ENCODE measurements at places on chromosomes 3 and 15.

DNA sequence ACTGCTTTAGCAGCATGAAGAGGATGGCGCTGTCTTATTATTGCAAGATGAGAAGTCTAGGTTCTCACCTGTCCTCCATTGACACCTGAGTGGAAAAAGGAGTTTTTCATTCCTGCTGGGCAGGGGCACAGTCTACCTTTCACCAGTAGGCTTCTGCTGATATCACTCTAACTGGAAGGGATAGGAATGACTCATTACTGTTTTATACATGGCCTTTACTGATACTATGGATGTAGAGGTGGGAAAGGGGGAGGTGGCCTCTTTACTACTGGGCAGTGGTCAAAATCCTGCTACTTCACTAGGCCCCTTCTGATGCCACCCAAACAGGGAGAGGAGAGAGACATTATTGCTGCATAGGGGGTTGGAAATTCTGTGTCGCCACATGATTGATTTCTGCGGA is 97.8 kb downstream of the BBX start:
- DNase-seq, result no peak
- no peak overlapping the region for H3K27ac ChIP-seq
- no peaks in the 10 kb centered on the region for H3K36me3 ChIP-seq
- no peak overlapping the region for H3K4me3 ChIP-seq

- no peaks in the 10 kb centered on the region for H3K36me3 ChIP-seq
- H3K27me3 ChIP-seq, result no peaks in the 10 kb centered on the region
- DNase-seq, result no peak
- no peak overlapping the region for H3K27ac ChIP-seq
Observed at GRCh38 chr15:63425426-63425985, 43.9 kb upstream of the CA12 start.

- H3K4me3 ChIP-seq, result no peak overlapping the region
- H3K4me1 ChIP-seq, result no peaks in the 10 kb centered on the region
- H3K27me3 ChIP-seq, result no peaks in the 10 kb centered on the region
- H3K27ac ChIP-seq, result no peak overlapping the region
Observed at GRCh38 chr15:49387471-49387870, 35.6 kb upstream of the FGF7 start.

GRCh38 chr3:195194559-195195206 is 76.3 kb downstream of the XXYLT1 start:
- H3K36me3 ChIP-seq, result no peaks in the 10 kb centered on the region
- no peaks in the 10 kb centered on the region for H3K4me1 ChIP-seq

DNA sequence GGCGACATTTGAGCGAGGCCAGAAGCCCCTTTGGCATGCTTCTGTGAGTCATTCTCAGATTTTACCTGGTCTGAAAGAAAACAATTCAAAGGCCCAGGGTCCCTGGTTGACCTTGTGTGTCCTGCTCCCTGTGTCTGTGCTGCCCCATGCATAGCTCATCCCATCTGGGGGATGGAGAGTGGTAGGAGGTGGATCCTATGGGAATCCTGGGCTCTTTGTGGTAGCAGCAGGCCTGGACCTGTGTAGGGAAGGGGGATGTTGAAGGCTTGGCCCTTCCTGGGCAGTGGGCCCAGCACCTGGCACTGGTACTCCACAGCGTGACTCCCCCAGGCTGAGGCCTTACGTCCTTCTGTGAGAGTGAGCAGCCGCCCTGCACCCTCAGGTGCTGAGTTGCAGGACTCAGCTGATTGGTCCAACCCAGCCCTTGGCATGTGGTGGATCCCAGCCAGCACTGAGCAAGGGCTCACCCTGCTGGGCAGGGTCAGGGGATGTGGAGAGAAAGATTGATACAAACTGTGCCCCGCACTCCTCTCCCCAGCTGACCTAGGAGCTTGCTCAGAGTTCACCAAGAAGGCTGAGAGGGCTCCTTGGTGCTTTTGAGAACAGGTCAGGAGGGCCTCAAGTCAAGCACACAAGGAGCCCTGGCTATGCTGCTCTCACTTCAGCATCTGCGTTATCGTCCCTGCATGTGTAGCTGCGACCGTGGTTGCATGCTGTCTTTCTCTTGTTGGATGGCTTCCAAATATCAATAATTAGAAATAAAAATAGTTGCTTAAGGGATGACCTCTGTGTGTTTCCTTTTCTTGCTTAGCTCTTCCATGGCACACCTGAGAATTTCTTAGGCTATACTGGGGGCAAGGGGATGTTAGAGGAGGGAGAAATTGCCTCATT is 21.4 kb upstream of the JMJD7 start:
- no peaks in the 10 kb centered on the region for H3K36me3 ChIP-seq
- DNase-seq, result peak; percentile 77
- peak overlapping the region; percentile 84 for H3K27ac ChIP-seq
- peaks cover 7% of the 10 kb centered on the region for H3K4me1 ChIP-seq
- no peaks in the 10 kb centered on the region for H3K27me3 ChIP-seq

- no peak overlapping the region for H3K4me3 ChIP-seq
- no peaks in the 10 kb centered on the region for H3K4me1 ChIP-seq
- DNase-seq, result no peak
- no peaks in the 10 kb centered on the region for H3K36me3 ChIP-seq
- H3K27ac ChIP-seq, result no peak overlapping the region
Observed at GRCh38 chr3:124413393-124413792, 316.9 kb upstream of the UMPS start.

GRCh38 chr15:69604072-69604411 is 151.4 kb downstream of the RPLP1 start:
- no peaks in the 10 kb centered on the region for H3K27me3 ChIP-seq
- H3K27ac ChIP-seq, result no peak overlapping the region
- no peaks in the 10 kb centered on the region for H3K36me3 ChIP-seq
- H3K4me3 ChIP-seq, result no peak overlapping the region
- DNase-seq, result no peak

- no peak overlapping the region for H3K27ac ChIP-seq
- no peaks in the 10 kb centered on the region for H3K4me1 ChIP-seq
- DNase-seq, result no peak
- no peak overlapping the region for H3K4me3 ChIP-seq
- H3K36me3 ChIP-seq, result no peaks in the 10 kb centered on the region
- no peaks in the 10 kb centered on the region for H3K27me3 ChIP-seq
Observed at GRCh38 chr15:64767203-64767602, 8.2 kb downstream of the RBPMS2 start.

DNA sequence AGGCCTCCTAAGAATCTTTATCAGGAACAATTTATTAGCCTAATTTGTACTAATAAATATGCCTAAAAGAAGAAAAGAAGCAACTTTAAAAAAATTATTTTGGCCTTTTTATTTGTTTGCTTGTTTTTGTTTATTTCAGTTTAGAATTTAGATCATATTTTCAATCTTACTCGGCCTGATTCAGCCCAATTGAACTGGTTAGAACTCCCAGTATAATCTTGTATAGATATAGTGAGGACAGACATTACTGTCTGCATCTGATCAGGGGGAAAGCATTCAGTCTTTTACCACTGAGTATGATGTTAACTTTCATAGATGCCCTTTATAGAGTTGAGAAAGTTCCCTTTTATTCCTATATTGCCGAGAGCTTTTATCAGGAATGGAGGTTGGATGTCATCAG is 56.0 kb upstream of the CSTA start:
- no peak for DNase-seq
- H3K4me3 ChIP-seq, result no peak overlapping the region
- H3K27ac ChIP-seq, result no peak overlapping the region

DNA sequence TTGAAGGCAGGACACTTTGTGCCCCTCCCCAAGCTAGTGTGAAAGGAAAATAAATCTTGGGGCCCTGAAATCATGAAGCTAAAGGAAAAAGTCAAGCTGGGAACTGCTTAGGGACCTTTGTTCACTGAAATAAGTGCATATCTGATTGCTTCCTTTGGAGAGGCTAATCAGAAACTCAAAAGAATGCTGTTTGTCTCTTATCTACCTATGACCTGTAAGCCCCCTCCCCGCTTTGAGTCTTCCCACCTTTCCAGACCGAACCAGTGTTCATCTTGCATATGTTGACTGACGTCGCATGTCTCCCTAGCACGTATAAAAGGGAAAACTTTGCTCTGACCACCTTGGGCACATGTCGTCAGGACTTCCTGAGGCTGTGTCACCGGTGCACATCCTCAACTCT is 53.1 kb downstream of the SLC30A4 start:
- no peaks in the 10 kb centered on the region for H3K27me3 ChIP-seq
- H3K36me3 ChIP-seq, result no peaks in the 10 kb centered on the region
- no peak for DNase-seq

DNA sequence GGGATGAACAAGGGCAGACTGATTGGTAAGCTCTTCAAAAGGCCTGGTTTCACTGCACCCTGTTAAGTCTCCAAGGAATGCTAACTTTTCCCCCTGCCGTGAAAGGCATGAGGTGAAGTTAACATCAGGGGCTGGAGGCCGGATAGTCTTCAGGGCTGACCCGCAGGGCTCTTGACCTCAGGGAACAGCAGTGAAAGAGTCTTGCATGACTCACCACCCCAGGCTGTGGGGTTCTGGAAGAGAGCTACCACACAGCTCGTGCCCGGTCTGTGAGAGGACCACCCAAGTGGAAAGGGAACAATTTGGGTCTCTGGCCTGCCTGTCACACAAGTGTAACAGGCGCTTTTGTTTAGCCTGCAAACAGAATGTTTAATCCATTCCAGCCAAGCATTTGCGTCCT is 504.9 kb downstream of the EDEM1 start:
- H3K27me3 ChIP-seq, result no peaks in the 10 kb centered on the region
- H3K27ac ChIP-seq, result no peak overlapping the region
- no peaks in the 10 kb centered on the region for H3K4me1 ChIP-seq
- no peak for DNase-seq
- no peaks in the 10 kb centered on the region for H3K36me3 ChIP-seq

GRCh38 chr3:8853081-8853480 is 83.7 kb upstream of the OXTR start:
- no peaks in the 10 kb centered on the region for H3K27me3 ChIP-seq
- H3K36me3 ChIP-seq, result no peaks in the 10 kb centered on the region
- no peak for DNase-seq
- no peaks in the 10 kb centered on the region for H3K4me1 ChIP-seq

DNA sequence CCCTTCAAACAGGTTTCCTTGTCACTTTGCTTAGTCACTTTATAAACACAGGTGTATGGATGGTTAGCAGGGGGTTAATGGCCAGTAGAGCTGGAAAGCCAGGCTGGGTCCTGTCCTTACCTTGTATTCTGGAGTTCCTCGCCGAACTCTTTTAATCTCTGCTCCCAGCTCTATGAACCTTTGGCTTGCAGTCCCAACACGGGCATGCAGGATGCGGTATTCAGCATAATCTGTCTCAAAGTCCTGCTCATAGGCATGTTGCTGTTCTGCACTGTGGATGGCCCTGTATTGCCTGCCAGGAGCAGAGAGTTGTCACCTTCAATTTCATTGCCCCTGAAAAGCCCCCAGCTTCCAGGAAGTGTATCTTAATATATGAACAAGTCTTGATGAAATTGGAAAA is 2.7 kb downstream of the ELL3 start:
- DNase-seq, result no peak
- H3K27ac ChIP-seq, result peak overlapping the region; percentile 13
- no peaks in the 10 kb centered on the region for H3K36me3 ChIP-seq
- H3K4me1 ChIP-seq, result no peaks in the 10 kb centered on the region

DNA sequence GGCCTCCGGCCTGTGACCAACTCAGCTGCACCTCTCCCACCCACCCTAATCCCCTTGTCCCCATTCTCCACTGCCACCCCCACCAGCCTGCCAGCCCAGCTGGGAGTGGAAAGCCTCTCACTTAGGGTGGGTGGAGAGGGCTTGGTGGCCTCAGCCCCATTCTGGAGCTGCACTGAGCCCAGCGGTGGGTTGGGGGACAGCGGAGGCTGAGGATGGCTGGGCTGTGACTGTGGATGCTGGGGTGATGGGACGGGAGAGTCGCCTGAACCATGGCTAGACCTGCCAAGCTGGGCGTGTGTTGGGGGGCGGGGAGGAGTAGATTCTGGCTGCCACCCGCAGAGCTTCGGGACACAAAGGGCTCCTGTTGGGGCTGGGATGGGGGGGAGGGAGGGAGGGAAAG is 1.8 kb downstream of the CLCN2 start:
- no peak overlapping the region for H3K27ac ChIP-seq
- H3K4me3 ChIP-seq, result no peak overlapping the region
- no peaks in the 10 kb centered on the region for H3K27me3 ChIP-seq
- H3K4me1 ChIP-seq, result peaks cover 10% of the 10 kb centered on the region
- no peaks in the 10 kb centered on the region for H3K36me3 ChIP-seq

DNA sequence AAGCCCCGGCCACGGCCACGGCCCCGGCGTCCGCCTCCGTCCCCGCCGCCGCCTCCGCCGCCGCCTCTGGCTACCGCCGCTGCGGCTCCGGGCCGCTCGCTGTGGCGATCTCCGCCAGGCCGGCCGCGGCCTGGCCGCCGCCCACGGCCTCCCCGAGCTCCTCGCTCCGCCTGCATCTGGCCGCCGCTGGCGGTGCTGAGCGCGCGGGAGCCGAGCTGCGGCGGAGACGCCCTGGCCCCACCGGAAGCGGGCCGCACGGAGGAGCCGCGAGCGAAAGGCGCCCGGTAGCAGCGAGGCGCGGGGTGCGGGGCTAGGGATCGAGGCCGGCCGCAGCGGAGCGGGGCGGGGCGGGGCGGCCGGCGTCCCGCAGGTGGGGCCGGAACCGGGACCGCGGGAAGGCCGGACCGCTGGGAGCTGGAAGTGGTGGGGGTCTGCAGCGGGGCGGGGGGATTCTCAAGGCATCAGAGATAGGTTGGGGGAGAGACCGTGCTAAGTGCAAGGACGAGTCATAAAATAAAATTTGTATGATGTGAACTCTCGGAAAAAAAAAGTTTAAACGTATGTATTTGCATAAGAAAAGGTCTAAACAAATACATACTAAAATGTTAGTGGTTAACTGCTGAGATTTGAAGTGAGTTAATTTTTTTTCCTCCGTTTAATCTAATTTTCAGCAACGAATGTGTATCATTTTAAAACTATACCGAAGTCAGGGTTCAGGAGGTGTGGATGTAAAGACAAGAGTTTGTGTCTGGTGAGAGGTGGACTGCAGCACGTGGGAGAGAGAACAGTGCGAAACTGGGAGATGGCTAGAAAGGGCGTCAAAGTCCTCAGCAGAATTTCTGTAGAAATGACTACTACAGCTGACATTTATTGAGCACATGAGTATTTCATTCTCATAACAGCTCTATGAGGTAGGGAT is at the start of gene AVEN:
TSS of gene AVEN (minus strand) at position 334 of the 919 bp plus-strand sequence. CDS start at position 176, 158 bp downstream.
- DNase-seq, result no peak
- H3K4me1 ChIP-seq, result no peaks in the 10 kb centered on the region
- H3K27me3 ChIP-seq, result no peaks in the 10 kb centered on the region
- no peaks in the 10 kb centered on the region for H3K36me3 ChIP-seq
- H3K4me3 ChIP-seq, result peak within 1 kb of the TSS; percentile 80

GRCh38 chr3:127544803-127545201 is 45.7 kb downstream of the TPRA1 start:
- no peaks in the 10 kb centered on the region for H3K27me3 ChIP-seq
- H3K4me1 ChIP-seq, result no peaks in the 10 kb centered on the region
- no peaks in the 10 kb centered on the region for H3K36me3 ChIP-seq
- no peak overlapping the region for H3K27ac ChIP-seq
- H3K4me3 ChIP-seq, result no peak overlapping the region
- DNase-seq, result no peak

DNA sequence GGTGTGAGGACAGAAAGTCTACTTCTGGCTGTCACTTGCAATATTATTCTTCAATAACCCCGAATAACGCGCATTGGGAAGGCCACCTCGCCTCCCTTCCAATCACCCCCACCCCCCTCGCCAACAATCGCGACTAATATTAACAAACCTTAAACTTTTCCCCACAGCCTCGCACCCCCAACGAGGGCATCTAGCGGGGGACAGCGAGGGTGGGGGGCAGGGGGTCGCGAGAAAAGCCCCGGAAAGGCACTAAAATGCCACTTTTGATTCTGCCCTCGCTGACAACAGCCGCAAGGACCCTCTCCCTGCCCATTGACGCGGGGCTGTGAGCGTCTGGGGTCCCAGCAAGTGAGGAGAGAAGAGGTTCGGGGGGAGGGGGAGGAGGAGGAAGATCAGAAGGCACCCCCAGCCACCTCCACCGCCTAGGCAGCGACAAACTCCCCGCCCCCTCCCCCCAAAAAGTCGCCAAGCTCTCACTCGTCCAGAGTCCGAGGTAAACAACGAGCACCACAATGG is 868 bp downstream of the SATB1 start:
- H3K27me3 ChIP-seq, result no peaks in the 10 kb centered on the region
- H3K4me1 ChIP-seq, result no peaks in the 10 kb centered on the region
- no peak for DNase-seq
- peak overlapping the region; percentile 91 for H3K27ac ChIP-seq
- no peaks in the 10 kb centered on the region for H3K36me3 ChIP-seq
- H3K4me3 ChIP-seq, result peak overlapping the region; percentile 90

Data from breast epithelium (tissue), 4 donors.